ENCODE measurements at places on chromosomes 2 and 18.

DNA sequence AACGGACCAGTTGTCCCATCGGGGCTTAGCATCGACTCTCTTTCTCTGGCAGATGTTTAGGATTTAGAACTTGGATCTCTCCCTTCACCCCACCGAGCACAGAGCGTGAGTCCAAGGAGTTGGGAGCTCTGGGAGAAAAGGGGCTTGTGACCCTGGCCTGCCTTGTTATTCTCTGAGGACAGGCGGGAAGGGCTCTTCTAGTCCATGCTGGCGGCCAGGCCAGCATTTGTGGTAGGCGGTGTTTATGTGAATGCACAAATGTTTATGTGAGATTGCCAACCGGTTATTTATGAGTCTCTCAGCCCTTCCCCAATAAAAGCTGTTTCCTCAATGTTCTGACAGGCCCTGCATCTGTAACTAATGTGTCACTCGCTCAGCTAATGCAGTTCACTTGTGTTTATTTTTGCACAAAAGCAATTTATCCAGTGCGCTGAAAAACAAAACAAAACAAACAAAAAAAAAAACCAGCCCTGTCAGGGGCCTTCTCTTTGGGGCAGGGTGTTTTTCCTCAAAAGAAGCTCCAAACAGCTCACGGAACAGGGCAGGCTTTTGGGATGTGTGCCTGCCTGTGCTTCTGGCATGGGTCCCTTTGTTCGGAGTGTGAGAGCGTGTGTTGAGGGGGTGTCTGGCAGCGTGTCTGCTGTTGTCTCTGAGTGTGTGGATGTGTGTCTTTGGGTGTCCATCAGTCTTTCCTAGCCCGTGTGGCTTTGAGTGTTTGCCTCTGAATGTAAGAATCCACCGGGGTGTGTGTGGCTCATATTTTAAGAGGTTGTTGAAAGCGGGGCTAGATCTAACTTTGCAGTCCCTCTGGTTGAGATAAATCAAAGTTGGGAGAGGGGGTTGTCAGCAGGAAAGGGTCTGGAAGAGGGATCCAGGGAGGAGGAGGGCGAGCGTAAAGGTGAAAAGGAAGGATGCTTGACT is 52.8 kb upstream of the HAAO start:
- DNase-seq, result no peak

GRCh38 chr2:229674830-229675530 is 39.4 kb downstream of the DNER start:
- DNase-seq, result no peak

DNA sequence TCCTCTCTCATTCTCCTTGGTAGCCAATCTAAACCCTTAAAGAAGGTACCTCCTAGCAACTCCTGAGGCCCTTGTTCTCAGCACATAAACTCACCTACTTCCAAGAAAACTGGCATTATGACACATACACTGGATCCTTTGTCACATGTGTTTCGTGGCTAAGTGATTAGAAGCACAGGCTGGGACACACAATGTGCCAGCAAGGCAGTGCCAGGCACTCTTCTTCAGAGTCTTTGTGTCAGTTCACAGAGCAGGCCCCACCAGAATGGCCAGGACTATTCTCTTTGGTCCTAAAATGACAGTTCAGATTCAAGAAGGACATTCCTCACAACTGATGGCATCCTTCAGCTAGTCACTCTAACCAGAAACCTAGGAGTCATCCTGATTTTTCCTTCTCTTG is 40.3 kb downstream of the SMC6 start:
- DNase-seq, result no peak

DNA sequence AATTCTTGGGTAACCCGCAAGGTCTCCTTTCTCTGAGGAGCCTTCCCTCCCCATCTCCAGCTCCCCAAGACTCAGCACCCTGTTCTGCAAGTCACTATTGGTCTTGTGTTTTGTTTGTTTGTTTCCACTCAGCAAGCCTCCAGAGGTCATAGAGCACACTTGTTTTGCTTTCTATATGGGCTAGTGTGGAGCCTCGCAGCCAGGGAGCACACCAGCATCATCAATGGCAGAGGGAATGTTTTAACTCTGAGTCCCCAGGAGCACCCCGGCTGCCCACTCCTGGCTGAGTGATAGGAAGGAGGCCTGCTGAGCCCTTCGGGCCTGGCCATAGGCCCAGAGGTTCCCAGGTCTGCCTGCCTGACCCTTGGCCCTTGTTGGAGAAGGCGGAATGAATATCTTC is 36.6 kb downstream of the GLI2 start:
- no peak for DNase-seq

GRCh38 chr18:29879763-29880162 is 1162.8 kb downstream of the DSC3 start:
- no peak for DNase-seq

GRCh38 chr2:160940271-160940670 is 220.0 kb upstream of the TANK start:
- no peak for DNase-seq

GRCh38 chr18:74714791-74715190 is 117.1 kb downstream of the ZNF407 start:
- no peak for DNase-seq

DNA sequence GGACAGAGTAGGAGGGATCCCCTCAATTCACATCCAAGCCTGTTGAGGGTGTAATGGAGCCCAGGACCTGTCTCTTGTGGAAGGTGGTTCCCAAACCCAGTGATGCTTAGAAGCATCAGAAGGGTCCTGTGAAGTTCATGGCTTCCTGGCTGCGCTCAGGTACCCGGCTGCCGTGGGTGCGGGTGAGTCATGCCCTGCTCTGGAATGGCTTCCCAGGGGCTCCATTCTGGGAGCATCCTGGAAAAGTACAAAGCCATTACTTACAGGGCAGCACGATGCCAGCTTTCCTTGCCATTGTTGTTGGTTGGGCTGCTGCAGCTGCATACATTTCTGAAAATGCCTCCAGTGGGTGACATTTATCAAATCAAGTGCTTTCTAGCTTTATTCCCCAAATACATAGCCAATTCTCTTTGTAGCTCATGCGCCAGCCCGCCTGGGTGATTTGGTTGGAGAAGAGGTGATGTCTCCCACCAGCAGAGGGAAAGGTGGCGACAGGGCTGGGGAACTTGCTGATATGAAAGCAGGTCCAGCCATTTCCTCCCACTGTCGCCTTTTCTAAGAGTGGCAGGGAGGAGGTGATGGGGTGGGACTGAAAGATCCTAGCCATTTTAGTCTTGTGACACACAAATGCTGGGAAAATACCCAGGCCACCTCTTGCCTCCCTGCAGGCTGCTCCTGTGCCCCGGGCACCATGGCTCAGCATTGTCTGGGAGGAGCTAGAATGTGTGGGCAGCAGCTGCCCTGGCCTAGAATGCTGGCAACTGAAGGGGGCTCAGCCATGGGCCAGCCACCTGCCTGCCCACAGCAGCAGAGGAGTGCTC is 65.9 kb upstream of the HPCAL1 start:
- no peak for DNase-seq

GRCh38 chr2:164015328-164016123 is 279.7 kb upstream of the FIGN start:
- DNase-seq, result no peak

- no peak for DNase-seq
These were observed 33.6 kb upstream of the RND3 start for GRCh38 chr2:150520887-150521664.

- no peak for DNase-seq
These were observed 55.9 kb upstream of the ZNF236 start for GRCh38 chr18:76766429-76766828.

DNA sequence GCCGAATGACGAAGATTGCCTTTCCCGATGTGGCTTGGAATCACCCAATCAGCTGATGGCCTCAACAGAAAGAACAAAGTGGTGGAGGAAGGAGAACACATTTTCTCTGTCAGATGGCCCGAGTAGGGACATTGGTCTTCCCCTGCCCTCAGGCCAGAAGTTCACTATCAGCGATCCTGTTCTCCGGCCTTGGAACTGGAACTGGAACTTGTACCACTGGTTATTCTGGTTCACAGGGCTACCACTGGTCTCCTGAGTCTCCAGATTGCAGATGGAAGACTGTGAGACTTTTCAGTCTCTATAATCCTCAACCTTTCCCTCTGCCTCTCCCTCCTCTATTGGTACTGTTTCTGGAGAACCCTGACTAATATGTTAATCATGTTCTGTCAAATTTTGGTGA is 180.4 kb downstream of the ANKRD30B start:
- DNase-seq, result no peak

- no peak for DNase-seq
These were observed 86.6 kb downstream of the ACOXL start for GRCh38 chr2:110818767-110819481.

DNA sequence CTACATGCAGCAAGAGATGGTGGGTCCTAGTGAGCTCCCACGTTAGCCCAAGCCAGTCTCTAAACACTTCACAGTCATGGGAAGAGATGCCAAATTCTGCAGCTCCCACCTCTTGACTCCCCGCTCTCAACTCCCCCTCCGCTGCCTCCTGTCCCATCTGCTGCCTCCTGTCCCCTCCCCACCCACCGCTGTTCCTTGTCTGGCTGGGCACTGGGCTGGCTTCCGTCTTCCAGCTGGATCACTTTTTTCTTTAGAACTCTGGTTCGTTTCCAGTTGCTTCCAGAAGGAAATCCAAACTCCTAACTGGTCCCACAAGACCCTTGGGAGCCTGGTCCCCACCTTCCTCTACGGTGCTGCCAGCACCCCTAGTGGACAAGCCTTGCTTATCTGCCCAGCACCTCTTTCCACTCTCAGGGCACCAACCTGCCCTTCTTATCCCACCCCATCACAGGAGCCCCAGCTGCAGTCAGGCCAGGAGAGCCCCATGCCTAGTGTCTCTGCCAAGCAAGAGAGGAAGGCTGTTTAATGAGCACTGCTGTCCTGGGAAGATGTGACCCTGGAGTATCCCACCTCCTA is 12.1 kb upstream of the TWIST2 start:
- no peak for DNase-seq

GRCh38 chr2:28492282-28492681 is 3.6 kb upstream of the PLB1 start:
- DNase-seq, result no peak

DNA sequence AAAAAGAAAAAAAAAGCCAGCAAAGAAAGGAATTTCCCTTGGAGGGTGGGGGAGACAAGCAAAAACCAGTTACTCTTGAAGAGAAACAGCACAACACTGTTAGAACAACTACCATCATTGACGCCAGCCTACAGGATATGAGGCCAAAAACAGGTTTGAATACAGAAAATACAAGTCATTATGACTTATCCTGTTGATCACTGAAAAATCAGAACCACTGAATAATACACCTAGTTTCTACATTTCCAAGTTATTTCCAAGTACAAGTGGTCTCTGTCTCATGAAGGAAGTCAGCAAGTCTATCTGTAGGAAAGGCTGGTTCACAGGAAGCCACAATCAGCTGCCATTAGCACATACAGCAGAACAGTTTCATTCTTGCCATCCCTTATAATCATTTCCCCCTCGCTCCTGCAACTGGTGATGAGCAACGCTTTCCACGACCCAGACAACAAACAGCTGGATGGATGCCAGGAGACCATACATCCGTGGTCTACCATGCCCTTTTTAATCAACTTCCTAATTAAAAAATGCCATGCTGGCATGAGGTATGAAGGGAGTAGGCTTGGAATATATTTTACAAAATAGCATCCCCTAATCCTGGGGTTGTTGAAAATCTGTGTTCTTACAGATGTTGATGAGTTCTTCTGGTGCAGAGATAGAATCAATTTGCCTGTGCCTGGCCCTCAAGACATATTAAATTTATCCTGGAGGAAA is 10.4 kb downstream of the MYT1L start:
- no peak for DNase-seq

GRCh38 chr18:63090334-63090733 is 229.2 kb downstream of the BCL2 start:
- DNase-seq, result no peak

GRCh38 chr2:191006997-191007783 is 6.8 kb downstream of the STAT1 start:
- DNase-seq, result no peak

- DNase-seq, result no peak
These were observed 35.6 kb downstream of the B3GNT2 start for GRCh38 chr2:62231541-62231940.

DNA sequence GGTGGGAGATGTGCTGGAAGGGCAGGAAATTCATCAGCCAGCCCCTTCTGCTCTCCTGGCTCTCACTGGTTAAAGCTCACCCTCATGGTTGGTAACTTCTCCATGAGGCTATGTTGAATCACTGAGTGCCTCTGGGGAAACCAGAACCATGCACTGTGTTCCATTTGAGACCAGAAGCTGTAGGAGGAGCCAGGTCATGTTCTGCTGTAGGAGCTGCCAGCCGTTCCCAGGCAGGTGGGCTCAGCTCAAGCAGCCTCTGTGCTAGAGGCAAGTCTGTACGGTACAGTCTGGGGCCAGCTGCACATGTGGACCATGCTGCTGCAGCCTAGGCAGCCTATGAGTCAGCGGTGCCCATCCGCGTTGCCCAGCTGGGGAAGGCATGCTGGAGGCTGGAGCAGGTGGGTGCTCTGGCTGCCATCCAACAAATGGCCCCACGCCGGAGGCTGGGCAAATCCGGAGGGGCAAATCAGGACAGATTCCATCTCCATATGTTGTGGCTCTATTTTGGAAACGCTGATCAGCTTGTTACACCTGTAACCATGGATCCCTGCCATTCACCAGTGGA is 22.0 kb upstream of the KCNF1 start:
- no peak for DNase-seq

- no peak for DNase-seq
These were observed 250.9 kb downstream of the PIEZO2 start for GRCh38 chr18:10898417-10898974.

GRCh38 chr18:572091-572830 is 7.9 kb upstream of the CETN1 start:
- no peak for DNase-seq

- DNase-seq, result no peak
These were observed 248.9 kb downstream of the TDRD15 start for GRCh38 chr2:21372654-21373053.

GRCh38 chr2:160646684-160647444 is 153.3 kb upstream of the RBMS1 start:
- DNase-seq, result no peak

GRCh38 chr2:81445176-81445575 is 1140.6 kb upstream of the LRRTM1 start:
- DNase-seq, result no peak

- DNase-seq, result no peak
These were observed 159.4 kb downstream of the MYO1B start for GRCh38 chr2:191404568-191404991.

DNA sequence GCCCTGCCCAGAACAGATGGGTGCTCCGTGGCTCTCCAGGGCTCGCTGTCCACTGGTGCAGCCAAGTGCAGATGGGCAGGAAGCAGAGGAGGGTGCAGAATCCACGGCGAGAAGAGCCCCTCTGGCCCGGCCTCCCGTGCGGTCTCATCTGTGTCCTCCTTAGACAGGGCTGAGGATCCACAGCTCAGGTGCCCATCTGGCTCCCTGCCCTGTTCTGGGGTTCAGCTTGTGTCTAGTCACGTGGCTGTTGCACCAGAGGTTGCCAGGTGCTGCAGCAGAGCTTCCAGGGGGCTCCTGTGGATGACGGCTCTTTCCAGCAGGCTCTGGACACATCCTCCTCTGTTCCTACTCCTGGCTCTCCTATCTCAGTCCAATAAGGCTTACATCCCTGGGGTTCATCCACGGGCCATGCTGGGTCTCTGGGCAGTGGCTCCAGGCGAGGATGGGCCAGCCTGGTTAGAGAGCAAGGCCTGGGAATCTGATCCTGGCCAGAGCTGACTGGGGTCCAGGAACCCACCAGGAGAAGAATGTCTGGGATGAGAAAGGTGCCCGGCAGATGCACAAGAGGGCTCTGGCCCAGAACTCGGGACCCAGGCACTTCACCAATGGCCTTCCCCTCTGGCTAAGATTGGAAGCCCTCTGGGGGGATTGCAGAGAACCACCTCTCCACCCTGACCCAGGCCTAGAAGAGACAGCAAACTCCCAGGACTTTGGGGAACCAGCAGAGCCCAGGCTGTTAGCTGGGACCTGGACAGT is 116.3 kb upstream of the ID2 start:
- no peak for DNase-seq

Data from esophagus squamous epithelium (tissue), 5 donors.